Stimulated activated CD4-positive, alpha-beta T cell treated with anti-CD3 and anti-CD28 coated beads, Interleukin-4, amount 100 ng/mL, for 4 hours (primary cell): ENCODE measurements at places on chromosomes 2 and 18.

DNA sequence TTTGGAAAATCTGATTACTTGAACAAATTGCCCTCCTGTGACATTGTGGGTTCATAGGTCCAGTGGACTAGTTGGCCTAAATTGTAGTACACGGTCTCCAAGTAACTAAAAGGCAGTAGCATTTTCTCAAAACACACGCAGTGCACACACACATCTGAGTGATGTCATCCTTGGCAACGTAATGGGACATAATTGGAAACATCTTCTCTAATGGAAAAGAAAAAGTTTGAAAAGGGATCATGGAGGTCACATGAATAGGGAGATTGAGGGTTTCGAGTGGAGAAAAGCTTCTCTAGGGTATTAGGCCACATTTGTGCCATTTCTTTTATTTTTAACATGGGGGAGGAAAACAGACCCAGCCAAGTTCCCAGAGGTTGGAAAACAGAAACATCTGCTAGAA is 93.3 kb downstream of the MAP4K4 start:
- no peak for DNase-seq

DNA sequence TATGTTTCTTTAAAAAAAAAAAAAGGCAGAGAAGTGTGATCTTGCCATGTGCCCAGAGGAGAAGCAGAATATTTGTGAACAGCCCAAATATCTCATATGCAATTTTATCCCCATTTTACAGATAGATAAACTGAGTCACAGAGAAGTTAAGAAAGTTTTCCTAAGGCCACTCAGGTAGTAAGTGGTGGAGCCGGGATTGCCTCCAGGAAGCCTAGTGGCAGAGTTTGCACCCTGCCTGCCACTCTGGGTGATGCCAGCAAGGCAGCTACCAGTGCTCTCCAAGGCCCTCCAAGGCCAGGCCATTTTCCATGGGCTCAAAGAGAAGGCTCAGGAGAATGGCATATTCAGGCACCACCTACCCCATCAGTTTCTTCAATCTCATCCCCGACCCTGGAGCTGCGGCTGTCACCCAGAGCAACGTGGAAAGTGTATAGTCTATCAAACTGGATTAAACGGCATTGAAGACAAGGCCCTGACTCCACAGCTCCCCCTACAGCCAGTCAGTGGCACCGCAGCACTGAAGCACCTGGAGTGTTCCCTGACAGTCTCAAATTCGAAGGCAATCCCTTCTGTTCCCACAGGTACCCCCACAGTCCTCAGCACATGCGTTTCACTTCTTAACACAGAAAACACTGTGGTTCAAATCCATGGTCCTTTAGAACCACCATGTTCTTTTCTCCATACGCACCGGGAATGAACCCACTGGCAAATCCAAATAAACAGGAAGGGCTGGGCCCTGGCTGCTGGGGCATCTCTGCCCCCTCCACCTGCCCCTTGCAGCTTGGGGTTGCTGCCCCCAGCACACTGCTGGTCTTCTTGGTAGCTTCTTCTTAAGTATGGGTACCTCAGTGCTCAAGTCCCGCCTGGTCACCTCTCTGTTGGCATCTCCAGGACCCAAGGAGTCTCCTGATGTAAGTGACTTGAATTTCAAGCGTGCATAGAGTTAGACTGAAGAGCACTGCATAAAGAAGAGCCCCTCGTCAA is 175.3 kb downstream of the INHBB start:
- peak; percentile 5 for DNase-seq

- no peak for DNase-seq
Observed at GRCh38 chr2:123371535-123371934, 653.6 kb upstream of the CNTNAP5 start.

GRCh38 chr2:28098501-28099225 is 208.1 kb downstream of the BABAM2 start:
- no peak for DNase-seq

DNA sequence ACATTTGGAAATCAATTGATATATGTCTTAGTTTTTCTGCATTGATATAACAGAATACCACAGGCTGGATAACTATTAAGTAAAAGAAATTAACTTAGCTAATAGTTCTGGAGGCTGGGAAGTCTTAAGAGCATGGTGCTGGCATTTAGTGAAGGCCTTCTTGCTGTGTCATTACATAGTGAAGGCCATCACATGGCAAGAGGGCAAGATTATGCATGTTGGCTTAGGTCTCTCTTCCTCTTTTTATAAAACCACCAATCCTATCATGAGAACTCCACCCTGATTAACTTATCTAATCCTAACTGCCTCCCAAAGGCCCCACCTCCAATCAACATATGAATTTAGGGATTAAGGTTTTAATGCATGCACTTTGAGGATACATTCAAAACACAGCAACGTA is 225.5 kb upstream of the VRK2 start:
- no peak for DNase-seq
